ENCODE measurements at places on chromosomes 5 and 9. TPM values are rescaled to one million over a fixed set of nuclear protein-coding genes. Genes with fewer than 3 reads are reported as not detected.

- DNase-seq = no peak
Measured at GRCh38 chr5:1058083-1058945, 49.7 kb downstream of the NKD2 start.

KIF12 gene
- not detected for total RNA-seq

GRCh38 chr5:13354611-13355010 lies 589.9 kb downstream of the DNAH5 start:
- DNase-seq = no peak

GPX8 gene
- total RNA-seq = not detected

All from activated naive CD8-positive, alpha-beta T cell treated with anti-CD3 and anti-CD28 coated beads, Interleukin-2, amount 10 ng/mL, durations not matched to agents 7 days and 5 days (primary cell).